Calu3 (cell line): ENCODE measurements at places on chromosomes 4 and X. TPM values are rescaled to one million over a fixed set of nuclear protein-coding genes. Genes with fewer than 3 reads are reported as not detected.

The LRP2BP gene
- 0.47 and 0.49 TPM in 2 replicates for total RNA-seq

The KLHL5 gene
- total RNA-seq = 38.9 and 57.4 TPM in 2 replicates

The LEF1 gene
- total RNA-seq = 0.42 TPM in 1 of 2 replicates, not detected in the other

The MAGEA2 gene
- not detected in 2 replicates for total RNA-seq

The FHIP1A gene
- total RNA-seq = 19.3 and 25.9 TPM in 2 replicates

The TENT5D gene
- not detected in 2 replicates for total RNA-seq

The ARAP2 gene
- total RNA-seq = 30.0 and 30.2 TPM in 2 replicates

The EVC2 gene
- total RNA-seq = not detected in 2 replicates

The ATP1B4 gene
- total RNA-seq = not detected in 2 replicates

The PGAM4 gene
- total RNA-seq = not detected in 2 replicates

The RTL9 gene
- total RNA-seq = not detected in 2 replicates

DNA sequence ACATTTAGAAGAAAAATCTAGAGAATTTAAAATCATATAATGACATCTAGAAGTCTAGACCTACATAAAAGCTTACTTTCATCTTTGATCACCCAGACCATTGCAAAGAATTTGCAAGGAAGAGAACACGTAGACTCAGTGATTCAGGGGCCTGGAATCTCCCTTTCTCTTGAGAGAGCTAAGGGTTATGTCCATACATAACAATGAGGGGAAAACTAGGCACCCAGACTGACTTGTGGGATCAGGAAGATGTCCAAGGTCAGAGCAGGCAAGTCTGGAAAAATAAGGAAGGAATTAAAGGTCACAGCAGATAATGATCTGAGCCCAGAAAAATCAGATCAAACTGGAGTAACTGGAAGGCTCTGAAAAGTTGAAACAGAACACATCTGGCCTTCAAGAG is 198.4 kb upstream of the SFRP2 start:
- no peak for DNase-seq

- no peak for DNase-seq
Measured at GRCh38 chr4:183323295-183323694, 1.1 kb upstream of the CLDN24 start.

- no peak for DNase-seq
Measured at GRCh38 chrX:2707334-2707760, 16.3 kb downstream of the CD99 start.

DNA sequence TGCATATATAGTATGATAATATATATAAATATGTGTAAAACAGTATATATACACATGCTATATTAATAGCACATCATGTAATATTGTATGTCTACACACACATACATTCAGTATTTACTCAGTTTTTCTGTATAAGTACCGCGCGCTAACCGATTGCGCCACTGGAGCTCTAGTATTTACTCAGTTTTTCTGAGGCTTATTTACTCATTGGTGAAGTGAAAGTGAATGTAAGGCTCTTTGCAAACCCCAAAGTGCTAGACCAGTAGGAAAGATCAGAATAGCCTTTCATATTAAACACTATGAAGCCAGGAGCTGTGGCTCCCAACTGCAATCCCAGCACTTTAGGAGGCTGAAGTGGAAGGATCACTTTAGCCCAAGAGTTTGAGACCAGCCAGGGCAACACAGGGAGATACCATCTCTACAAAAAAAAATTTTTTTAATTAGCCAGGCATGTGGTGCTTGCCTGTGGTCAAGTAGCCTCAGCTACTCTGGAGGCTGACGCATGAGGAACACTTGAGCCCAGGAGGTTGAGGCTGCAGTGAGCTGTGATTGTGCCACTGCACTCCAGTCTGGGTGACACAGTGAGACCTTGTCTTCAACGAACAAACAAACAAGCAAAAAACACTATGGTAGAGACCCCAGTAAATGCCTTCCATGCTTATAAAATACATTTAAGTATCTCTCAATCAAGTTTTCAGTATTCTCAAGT is 125.8 kb downstream of the KIT start:
- no peak for DNase-seq

- no peak for DNase-seq
Measured at GRCh38 chrX:149003863-149004660, 501.0 kb downstream of the IDS start.

DNA sequence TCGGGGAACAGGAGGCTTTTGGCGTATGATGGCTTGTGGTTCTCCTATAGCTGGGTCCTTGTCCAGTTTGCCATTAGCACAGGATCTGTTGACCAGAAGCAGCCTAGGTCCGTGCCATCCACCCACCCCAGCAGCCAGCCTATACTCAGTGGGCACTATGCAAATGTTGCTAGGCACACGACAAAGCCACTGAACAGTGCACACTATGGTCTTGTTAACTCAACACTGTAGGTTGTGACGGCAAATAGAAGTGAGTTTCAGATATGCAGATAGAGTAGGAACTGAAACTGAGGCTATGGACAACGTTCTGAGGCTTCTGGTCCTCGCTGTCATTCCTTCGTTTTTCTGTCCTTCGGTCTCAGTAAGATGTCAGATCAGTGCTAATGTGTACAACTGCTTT is 541.3 kb upstream of the TENM3 start:
- DNase-seq = no peak

DNA sequence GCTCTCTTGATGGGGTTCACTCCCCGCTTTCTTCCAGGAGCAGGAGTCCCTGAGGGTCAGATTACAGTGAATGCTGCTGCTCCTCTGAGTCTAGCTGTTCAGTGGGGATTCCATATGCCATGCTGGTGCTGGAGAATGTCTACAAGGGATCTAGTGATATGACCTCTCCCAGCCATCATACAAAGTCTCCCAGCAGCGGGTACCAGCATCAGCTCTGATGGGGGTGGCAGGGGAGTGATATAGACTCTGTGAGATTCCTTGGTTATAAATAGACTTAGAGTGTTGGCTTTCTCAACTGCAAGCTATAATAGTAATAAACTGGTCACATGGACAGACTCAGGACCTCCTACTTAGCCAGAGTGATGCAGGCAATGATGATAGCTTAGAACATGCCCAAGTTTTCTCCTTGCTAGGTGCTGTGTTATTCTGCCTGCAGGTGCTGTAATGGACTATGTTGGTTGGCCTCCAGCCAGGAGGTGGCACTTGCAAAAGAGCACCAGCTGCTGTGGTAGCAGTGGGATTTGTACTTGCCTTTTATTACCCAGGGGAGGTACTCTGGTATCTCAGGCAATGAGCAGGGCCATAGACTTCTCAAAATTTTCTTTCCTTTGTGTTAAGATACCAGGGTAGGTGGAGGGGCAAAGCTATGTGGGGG is 202.9 kb downstream of the CHIC1 start:
- DNase-seq = no peak

GRCh38 chrX:38166478-38167083 is 54.1 kb downstream of the SRPX start:
- DNase-seq = peak; percentile 35

- DNase-seq = no peak
Measured at GRCh38 chr4:1626151-1626550, 58.0 kb downstream of the FAM53A start.

- DNase-seq = no peak
Measured at GRCh38 chr4:171629737-171630136, 183.5 kb upstream of the GALNTL6 start.

DNA sequence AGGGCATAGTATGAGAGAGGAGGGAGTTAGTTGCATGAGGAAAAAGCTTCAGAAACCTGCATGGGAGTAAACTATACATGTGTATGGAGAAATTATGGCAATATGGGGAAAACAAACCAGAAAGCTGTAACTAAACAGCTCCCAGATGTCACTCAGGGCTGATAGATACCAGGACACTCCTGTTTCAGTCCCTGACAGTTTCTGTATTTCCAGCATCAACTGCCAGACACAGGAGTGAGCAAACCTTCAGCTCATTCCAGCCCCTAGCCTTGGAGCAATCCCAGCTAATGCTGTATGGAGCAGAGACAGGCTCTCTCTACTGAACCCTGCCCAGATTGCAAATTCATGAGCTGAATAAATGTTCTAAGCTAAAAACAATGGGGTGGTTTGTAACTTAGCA is 382.9 kb upstream of the MAGEB18 start:
- no peak for DNase-seq

DNA sequence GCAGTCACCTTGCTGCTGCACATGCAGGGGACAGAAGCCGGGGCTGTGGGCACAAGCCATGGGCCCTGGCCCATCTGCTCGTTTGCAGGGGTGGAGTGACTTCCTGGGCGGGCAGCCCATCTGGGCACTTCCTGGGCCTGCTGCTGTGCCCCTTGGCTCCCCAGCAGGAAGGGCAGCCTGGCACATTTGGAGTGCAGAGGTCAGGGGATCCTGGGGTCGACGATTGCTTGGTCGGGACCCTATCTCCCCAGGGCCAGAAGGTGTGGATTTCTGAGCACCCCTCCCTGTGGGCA is 10.9 kb upstream of the MXD4 start:
- DNase-seq = no peak

- DNase-seq = no peak
Measured at GRCh38 chr4:2647403-2648158, 108.6 kb downstream of the TNIP2 start.

DNA sequence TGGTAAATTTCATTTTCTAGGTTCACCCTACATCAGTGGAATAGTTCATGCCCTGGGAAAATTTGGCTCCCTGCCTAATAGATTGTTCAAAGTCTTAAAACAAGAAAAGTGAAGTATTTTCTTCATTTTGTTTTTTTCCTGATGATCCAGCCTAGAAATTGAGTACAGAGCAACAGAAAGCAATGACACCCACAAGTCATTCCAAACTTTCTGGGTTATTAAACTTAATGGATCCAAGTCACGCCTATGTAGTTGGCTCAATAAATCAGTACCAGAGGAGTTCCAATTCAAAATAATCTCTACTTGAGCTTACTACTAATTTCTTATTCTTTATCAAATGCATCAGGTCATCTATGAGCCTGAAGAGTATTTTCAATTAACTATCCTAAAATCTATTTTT is 937.6 kb upstream of the SLIT2 start:
- no peak for DNase-seq

DNA sequence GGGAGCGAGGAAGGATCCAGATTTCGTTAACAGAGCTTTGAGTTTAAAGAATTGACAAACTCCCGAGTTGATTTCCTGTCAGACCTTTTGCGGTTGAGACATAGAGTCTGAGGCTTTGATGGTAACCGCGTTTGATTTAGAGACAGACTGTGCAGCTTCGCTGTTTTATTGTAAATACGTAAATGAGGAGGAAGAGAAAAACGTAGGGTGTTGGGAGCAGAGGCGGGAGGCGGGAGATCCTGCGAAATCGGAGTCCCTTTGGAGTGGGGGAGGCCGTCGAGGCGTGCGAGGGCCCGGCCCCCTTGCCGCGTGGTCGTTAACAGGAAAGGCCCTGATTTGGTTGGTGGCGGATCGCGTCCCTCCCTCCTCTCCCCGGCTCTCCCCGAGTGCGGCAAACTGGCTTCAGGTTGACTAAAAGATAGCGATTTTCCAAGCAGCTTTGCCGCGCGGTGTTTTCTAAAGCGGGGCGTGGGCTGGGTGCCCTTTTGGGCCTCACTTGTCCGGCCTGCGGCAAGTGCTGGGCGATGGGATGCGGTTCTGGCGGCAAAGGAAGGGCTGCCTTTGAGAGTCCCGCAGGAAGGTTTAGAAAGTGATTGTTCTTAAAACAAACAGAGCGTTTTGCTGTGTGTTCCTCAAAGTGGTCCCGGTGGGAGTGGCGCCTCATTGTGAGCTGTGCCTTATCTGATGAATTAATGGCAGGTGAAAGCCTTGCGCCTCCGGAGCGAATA is 857 bp downstream of the SCML1 start:
- DNase-seq = peak; percentile 56

- no peak for DNase-seq
Measured at GRCh38 chr4:41602886-41603498, 65.0 kb downstream of the LIMCH1 start.

DNA sequence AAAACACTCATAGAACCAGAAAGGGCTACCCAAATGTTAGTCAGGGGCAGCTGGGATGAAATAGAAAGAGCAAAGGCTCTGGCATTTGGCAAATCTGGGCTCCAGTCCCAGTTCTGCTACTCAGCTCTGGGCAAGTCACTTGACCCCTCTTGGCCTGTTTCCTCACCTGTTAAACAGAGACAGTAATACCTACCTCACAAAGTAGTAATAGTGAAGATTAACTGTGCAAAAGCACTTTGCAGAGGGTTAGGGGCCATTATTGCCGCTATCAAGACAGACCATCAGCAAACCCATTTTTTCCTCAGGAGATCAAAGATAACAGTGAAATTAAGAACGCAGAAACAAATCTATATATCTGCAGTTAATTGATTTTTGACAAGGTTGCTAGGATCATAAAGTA is 20.6 kb downstream of the ZBTB33 start:
- no peak for DNase-seq

DNA sequence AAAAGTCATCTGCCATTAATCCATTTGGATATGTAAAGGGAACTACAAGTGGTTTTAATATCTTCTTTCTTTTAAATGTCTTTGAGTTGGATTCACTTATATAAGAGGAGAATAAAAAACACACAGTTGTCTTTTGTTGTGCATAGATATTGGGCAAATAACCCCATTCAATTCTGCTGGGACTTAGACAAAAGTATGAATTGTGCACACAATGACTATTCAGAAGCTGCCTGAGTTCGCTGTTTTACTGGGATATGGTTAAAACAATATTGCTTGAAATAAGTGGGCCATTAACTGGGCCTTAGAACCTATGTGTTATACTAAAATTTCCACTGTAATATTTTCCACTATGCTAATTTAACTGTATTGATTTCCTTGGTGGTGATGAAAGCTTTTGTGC is 71.7 kb downstream of the PCYT1B start:
- no peak for DNase-seq

DNA sequence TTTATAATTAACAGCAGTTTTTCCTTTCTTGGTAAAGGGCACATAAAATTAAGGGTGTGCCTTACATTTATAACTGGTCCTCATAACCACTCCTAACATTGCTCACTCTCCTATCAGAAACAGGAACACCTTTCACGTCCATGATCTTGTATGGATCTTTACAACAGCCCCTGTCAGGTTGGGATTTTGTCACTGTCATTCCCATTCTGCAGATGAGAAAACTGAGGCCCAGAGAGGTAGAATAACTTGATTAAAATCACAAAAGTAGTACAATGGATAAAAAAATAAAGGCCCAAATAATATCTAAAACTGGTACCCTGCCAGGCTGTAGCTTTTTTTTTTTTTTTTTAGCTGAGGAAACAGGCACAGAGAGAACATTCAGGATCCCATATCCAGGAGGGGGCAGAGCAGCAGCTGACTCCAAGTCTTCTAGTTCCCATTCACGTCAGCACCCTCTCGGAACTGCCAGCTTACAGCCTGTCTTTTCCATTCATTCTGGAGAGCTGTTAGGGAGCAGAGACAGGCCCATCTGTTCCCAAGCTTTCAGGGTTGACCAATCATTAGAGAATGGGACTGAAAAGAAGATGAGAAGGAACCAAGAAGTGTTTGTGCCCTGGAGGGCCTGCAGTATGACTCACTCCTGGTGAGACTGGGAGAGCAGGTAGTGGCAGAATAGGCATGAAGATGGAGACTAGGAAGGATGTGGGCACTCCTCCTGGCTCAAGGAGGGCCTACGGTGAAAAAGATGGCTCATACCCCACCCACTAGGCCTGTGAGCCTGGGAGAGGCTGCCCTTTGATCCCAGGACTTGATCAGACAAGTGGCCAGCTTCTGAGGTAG is 7.3 kb downstream of the SUV39H1 start:
- peak; percentile 55 for DNase-seq

- DNase-seq = peak; percentile 33
Measured at GRCh38 chr4:25908491-25908901, 5.5 kb upstream of the SMIM20 start.
